Left colon (tissue), 2 donors: ENCODE measurements at places on chromosomes 7 and 10. TPM values are rescaled to one million over a fixed set of nuclear protein-coding genes. Genes with fewer than 3 reads are reported as not detected.

NME8 gene
- total RNA-seq: not detected

KAZALD1 gene
- total RNA-seq: 17.7 TPM

GDF10 gene
- 0.67 TPM for total RNA-seq

GPRIN2 gene
- total RNA-seq: 56.7 TPM

CYP3A7 gene
- 0.34 TPM for total RNA-seq

TRIM50 gene
- total RNA-seq: 0.28 TPM

EIF5AL1 gene
- 0.09 TPM for total RNA-seq

PSAP gene
- 517 TPM for total RNA-seq

SSC4D gene
- 0.15 TPM for total RNA-seq

OPALIN gene
- total RNA-seq: not detected

GPNMB gene
- 15.0 TPM for total RNA-seq

LRCH4 gene
- total RNA-seq: 66.4 TPM

GIMAP4 gene
- total RNA-seq: 16.2 TPM

FAM131B gene
- total RNA-seq: 0.27 TPM

COBL gene
- 75.7 TPM for total RNA-seq

CCL26 gene
- total RNA-seq: not detected

MPLKIP gene
- total RNA-seq: 36.9 TPM

OR2A42 gene
- not detected for total RNA-seq

ZYX gene
- 70.1 TPM for total RNA-seq

TSPAN33 gene
- total RNA-seq: 7.5 TPM

HOXA6 gene
- total RNA-seq: 21.2 TPM

FAM25C gene
- total RNA-seq: not detected

SORCS1 gene
- 1.1 TPM for total RNA-seq
